NCI-H2029 treated with DMSO at 0.1 percent for 48 hours (cell line): ENCODE measurements at places on chromosomes 2 and 18.

GRCh38 chr18:5073026-5073944 lies 123.8 kb downstream of the AKAIN1 start:
- no peak for DNase-seq

DNA sequence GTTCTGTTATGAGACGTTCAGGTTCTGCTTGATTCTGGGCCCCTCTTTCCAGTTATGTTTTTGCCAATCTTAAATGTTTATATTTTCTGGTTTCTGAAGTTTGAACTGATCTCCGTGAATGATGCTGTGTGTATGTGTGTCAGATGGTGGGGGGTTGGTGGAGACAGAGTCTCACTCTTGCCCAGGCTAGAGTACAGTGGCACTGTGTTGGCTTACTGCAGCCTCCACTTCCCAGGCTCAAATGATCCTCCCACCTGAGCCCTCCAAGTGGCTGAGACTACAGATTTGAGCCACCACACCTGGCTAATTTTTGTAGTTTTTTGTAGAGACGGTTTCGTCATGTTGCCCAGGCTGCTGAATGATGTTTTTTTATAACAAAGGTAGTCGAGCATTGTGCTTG lies 45.9 kb downstream of the PSMD14 start:
- no peak for DNase-seq

GRCh38 chr18:74963820-74964446 lies 245.0 kb downstream of the PTGR3 start:
- DNase-seq: no peak

DNA sequence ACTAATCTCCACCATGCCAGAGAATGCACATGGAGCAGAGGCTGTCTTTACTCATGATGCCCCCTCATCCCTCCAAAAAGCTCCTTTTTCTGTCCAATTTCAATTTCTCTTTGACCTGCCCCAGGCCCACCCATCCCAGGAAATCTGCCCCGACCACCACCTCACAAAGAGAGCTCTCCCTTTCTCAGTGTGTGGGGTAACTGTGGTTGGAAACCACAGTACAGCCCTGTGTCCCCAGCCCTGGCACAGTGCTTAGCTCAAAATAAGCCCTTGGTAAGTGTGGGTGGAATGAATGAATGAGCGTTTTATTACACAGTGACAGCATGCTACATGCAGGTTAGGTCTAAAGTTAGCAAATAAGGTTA lies 43.7 kb upstream of the CAB39 start:
- no peak for DNase-seq

DNA sequence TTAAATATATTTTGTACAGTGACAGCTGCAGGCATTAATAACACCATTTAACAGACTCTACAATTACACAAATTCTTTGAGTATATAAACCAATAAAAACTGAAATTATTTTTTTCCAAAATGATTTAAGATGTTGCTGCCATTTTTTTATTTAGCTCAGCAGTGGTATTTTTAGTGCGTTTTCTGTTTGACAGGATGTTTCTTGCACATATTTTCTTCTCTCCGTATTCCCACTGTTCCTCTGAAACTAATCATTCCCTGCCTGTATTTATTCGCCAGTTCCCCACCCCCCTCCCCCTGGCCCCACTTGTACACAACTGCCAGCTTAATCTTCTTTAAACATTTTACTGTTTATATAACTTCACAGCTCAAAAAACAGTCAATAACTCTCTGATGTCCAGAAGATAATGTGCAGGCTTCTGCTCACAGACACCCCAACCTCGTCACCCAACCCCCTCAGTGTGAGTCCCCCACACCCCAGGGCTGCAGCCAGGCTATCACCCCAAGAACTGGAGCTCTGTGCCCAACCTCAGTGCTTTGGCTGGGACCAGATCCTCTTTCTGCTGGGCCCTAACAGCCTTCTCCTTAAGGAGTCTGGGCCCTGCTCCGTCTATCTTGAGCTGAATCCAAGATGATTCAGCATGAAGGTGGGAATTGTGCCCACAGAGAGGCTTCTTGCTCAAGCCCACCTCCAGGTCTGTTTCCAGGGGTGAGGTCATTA lies 41.6 kb upstream of the MAP4K4 start:
- no peak for DNase-seq

DNA sequence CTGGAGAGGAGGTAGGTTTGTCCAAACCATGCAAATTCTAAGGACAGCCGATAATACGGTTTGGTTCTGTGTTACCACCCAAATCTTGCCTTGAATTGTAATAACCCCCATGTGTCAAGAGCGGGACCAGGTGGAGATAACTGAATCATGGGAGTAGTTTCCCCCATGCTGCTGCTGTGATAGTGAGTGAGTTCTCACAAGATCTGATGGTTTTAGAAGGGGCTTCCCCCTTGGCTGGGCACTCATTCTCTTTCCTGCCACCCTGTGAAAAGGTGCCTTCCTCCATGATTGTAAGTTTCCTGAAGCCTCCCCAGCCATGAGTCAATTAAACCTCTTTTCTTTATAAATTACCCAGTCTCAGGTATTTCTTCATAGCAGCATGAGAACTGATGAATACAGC lies 295.2 kb downstream of the NBAS start:
- no peak for DNase-seq

- DNase-seq: no peak
These were observed 27.8 kb downstream of the GLI2 start for GRCh38 chr2:120763508-120763907.

- DNase-seq: no peak
These were observed 138.3 kb upstream of the CYP1B1 start for GRCh38 chr2:38214209-38214717.

GRCh38 chr18:56803051-56803450 lies 151.9 kb downstream of the WDR7 start:
- no peak for DNase-seq

DNA sequence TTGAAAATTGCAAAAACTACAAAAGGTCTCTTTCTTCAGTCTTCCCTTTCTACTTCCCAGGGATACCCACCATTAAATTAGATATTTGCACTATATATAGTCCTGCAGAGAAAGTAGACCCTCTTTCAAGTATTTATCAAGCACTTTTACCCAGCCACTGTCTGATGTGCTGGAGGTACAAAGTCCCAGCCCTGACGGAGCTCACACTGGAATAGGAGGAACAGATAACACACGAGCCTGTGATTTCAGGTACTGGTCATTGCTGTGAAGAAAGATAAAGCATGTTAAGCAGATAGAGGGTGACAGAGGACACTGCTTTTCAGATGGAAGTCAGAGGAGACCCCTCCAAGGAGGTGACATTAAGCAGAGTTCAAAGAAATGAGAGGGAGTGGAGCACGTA lies 19.6 kb downstream of the SEC11C start:
- DNase-seq: no peak

- DNase-seq: no peak
These were observed 571.2 kb upstream of the ZEB2 start for GRCh38 chr2:145090841-145091761.

GRCh38 chr2:53880756-53881155 lies 21.0 kb upstream of the GPR75 start:
- no peak for DNase-seq

DNA sequence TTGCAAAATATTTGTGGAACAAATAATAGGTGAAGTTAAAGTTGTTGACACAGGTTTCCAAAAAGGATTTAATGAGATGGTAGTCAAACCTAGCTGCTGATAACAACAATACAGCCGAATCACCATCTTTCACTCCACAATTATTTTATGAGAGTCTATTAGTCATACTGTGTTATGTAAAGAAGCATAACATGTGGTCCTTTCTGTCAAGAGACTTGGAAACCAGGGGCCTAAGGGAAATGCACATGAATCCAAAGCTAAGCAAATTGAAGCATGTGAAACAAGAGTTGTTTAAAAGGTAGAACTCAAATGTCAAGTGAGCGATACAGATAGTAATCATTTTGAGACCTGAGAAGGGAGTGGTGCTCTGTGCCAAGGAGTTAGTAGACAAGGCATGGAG lies 16.0 kb downstream of the CD28 start:
- DNase-seq: no peak

GRCh38 chr2:230642966-230643365 lies 69.7 kb upstream of the CAB39 start:
- DNase-seq: no peak

GRCh38 chr18:74163019-74163660 lies 14.8 kb downstream of the TIMM21 start:
- DNase-seq: no peak

GRCh38 chr2:159904127-159904958 lies 106.3 kb upstream of the CD302 start:
- DNase-seq: peak; percentile 37

DNA sequence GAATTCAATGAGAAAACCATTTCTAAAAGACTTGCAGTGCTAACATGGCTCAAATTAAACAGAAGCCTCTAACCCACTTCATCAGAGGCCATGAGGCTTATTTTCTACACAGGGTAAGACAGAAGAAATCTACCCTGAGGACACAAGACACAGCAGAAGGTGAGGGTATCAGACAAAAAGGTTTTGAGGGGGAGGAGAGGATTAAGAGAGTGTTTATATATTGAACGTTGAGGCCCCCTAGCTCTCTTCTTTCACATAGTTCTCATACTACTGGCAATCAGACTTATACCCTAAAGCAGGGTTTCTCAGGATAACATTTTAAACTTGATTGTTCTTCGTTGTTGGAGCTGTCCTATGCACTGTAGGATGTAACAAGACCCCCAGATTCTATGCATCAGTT lies 21.4 kb downstream of the ORC4 start:
- DNase-seq: no peak

DNA sequence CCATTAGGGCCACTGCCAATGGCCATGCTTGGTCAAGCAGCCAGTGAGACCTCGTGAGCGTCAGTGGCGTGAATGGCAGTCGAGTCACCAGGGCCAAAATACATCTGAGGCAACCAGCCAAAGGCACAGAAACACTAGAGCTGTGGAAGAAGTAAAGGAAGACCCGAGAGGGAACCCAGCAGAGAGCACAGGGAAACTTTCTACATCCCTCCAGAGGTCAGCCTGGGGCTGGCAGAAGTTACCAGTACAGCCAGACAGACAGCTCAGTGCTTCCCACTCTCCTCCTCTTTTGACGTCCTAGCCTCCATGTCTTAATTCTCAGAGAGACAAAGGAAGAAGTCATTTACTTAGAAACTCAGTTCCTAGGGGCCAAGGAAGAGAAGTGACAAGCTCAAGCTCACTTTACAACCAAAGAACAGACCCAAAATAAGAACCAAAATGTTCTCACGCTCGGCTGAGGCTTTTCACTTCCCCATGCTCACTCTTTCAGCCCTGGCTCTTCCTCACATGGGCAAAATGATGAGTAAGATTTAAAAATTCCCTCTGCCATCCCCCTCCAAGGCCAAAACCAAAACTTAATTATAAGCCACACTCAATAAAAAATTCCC lies 8.7 kb downstream of the CYRIA start:
- no peak for DNase-seq

GRCh38 chr2:156423674-156424282 lies 12.4 kb upstream of the GPD2 start:
- peak; percentile 75 for DNase-seq

GRCh38 chr2:27901234-27901633 lies 10.7 kb downstream of the BABAM2 start:
- DNase-seq: no peak

GRCh38 chr2:67008155-67008554 lies 389.0 kb upstream of the ETAA1 start:
- no peak for DNase-seq

DNA sequence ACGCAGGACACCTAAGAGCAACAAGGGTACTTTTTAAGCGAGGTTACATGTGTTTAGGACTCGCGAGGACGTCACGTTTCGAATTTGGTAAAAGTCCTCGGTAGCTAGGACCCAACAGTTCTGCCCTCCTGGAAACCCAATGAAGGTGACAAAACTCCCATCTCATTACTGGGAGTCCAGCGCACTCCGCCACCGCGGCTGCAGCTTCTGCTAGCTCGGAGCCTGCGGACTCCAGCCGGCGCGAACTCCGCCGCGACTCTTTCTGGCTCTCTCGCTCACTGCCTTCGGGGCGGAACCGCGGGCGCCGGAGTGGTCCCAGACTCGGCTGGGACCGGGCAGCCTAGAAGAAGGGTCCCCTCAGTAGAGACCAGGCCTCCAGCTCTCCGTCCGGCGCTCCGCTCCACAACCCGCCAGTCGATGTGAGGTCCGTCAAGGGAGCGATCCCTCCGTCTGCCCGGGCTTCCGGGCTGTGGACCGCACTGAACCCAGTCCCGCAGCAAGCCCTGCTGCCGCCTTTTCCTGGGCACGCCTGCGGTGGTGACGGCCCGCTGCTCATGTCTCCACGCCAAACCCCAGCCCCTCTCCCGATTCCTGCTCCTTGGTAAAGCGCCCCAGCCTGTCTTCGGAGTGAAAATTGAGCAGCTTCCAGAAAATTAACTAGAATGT lies 3.0 kb upstream of the OSR1 start:
- no peak for DNase-seq

DNA sequence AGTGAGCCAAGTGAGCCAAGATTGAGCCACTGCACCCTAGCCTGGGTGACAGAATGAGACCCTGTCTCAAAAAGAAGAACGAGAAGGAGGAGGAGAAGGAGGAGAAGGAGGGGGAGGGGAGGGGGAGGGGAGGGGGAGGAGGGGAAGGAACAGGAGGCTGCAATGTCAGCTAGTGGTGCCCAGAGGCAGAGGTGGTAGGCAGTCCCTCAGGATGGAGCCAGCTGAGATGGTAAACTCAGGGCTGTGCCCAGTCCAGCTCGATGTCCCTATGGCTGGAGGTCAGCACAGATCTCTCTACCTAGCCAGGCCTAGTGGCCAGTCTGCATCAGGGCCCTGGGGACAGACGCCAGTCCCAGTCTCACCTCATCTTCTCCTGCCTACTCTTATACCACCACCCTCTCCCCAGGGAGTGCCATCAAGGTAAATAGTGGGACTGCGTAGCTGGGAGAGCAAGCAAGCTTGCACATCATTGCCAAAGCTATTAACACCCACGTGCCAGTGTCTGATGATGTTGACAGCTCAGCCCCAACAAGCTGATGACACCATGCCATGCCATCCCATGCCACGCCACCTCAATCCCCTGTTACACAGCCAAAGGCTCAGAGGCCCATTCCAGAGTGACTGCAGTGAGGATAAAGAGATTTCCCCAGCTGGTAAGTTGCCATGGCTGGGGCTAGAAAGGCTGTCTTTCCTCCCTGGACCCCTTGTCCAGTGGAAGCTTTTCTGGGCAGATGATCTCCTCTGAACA lies 7.6 kb upstream of the PLB1 start:
- no peak for DNase-seq

GRCh38 chr2:61626827-61627226 lies 88.7 kb upstream of the XPO1 start:
- DNase-seq: no peak

DNA sequence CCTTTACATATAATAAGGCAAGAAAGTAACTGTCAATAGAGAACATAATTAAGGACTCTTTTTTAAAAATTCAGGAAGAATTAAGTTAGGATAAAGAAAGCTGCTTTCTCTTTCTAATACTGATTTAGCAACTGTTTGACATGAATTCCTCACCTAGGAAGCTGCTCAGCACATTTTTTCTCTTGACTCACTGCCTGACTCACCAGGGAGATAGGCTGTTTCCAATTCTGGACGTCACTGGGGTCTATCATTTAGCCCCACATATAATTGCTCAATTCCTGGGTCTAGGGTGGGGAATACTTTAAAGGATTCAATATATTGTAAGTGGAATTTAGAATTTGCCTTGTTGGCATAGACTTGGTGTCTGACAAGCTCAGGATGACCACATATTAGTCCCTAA lies 50.8 kb upstream of the UGP2 start:
- DNase-seq: no peak

- DNase-seq: no peak
These were observed 1.7 kb upstream of the DPP4 start for GRCh38 chr2:162075689-162076132.
